ENCODE measurements at places on chromosomes 1 and 21.
A peak's percentile ranks its signal among the peaks of the same experiment; 100 is the strongest.

- no peaks in the 10 kb centered on the region for H3K36me3 ChIP-seq
- H3K27ac ChIP-seq: no peak overlapping the region
- no peaks in the 10 kb centered on the region for H3K4me1 ChIP-seq
- no peak for DNase-seq
These were observed 42.7 kb upstream of the GJB5 start for GRCh38 chr1:34712007-34712688.

DNA sequence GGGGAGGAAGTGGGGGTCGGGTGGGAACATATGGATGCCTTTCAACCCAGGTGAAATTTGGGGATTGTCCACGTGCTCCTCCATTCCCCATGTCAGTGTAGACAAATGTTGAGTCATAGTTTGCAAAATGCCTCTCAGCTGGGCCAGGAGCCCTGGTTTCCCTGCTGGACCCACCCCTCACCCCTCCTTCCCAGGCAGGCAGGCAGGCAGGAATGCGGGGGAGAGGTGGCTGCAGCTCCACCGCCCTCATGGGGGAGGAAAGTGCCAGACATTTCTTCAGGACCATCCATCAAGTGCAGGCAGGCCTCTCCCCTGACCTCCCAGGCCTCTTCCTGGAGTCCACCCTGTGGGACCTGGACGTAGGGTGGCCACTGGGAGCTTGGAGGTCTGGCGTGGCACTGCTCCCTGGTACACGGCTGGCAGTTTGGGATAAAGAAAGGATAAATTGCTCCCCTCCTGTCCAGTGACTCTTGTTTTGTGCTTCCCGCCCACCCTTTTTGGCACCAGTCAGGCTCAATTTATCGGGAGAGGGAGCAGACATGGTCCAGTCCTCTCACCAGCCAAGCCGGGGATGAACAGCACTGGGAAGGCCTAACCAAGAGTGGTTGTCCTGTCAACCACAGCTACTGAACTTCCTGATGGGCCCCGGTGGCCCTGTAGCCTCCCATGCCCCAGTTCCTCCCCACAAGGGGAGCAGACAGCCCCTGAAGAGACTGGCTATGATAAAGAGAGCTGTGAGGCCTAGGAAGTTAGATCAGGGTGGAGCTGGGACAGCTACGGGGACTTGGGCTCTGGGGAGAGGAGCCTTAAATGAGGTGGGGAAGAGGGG lies 18.9 kb downstream of the NPR1 start:
- H3K36me3 ChIP-seq: no peaks in the 10 kb centered on the region
- no peak overlapping the region for H3K27ac ChIP-seq
- H3K4me1 ChIP-seq: no peaks in the 10 kb centered on the region
- peak overlapping the region; percentile 30 for H3K4me3 ChIP-seq
- peaks cover 5% of the 10 kb centered on the region for H3K27me3 ChIP-seq
- DNase-seq: no peak

- peaks cover 3% of the 10 kb centered on the region for H3K36me3 ChIP-seq
- H3K4me3 ChIP-seq: peak overlapping the region; percentile 88
- peak overlapping the region; percentile 96 for H3K27ac ChIP-seq
- H3K27me3 ChIP-seq: no peaks in the 10 kb centered on the region
- H3K4me1 ChIP-seq: peaks cover 10% of the 10 kb centered on the region
- no peak for DNase-seq
These were observed 26.7 kb downstream of the MIA3 start for GRCh38 chr1:222644636-222644980.

DNA sequence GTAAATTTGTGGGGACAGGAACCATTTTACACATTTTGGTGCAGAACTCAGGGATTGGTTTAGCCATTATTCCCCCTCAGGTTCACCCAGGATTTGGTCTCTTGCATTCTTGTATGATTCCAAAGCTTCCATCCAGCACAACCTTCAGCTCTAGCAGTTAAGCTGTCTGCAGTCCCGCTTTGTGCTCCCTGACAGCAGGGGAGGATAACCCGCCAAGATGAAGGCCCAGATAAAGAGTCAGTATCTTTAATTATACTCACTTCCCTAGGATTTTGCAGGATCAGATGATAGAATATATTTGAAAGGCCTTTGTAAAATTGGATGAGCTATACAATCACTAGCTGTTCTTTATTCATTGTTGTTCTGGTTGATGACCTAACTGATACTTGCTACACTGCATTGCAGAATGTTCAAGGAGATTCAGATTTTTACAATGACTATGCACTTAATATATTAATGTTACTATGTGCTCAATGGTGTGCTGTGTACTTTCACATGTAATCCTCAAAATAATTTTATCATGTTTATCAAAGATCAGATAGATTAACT lies 49.8 kb downstream of the SLC16A1 start:
- H3K4me1 ChIP-seq: peaks cover 5% of the 10 kb centered on the region
- H3K36me3 ChIP-seq: no peaks in the 10 kb centered on the region
- no peak overlapping the region for H3K4me3 ChIP-seq

DNA sequence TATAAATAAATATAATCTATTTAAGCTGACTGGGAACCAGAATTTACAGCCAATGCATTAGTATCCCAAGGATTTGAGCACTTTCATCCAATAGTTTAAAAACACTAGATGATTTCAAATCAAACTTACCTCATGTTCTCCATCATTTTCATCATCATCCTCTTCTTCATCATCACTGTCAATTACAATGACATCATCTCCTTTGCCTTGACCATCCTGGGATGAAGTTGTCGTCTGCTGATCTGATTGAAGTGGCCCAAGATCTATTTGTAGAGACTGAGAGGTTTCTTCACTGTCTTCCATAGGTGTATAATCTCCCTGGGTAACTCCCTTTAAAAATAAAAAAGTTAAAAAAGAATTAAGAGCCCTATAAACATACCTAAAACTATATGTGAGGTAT lies 47.7 kb downstream of the TPR start:
- H3K27me3 ChIP-seq: no peaks in the 10 kb centered on the region
- peaks cover 30% of the 10 kb centered on the region for H3K36me3 ChIP-seq
- DNase-seq: no peak
- H3K27ac ChIP-seq: no peak overlapping the region

- peaks cover 23% of the 10 kb centered on the region for H3K27me3 ChIP-seq
- DNase-seq: no peak
- no peaks in the 10 kb centered on the region for H3K4me1 ChIP-seq
- peaks cover 3% of the 10 kb centered on the region for H3K36me3 ChIP-seq
These were observed 105.0 kb downstream of the MATN1 start for GRCh38 chr1:30618335-30618747.

GRCh38 chr1:185068341-185068740 lies 23.0 kb downstream of the RNF2 start:
- H3K4me1 ChIP-seq: peaks cover 33% of the 10 kb centered on the region
- no peaks in the 10 kb centered on the region for H3K27me3 ChIP-seq
- peaks cover 27% of the 10 kb centered on the region for H3K36me3 ChIP-seq
- H3K27ac ChIP-seq: no peak overlapping the region
- no peak overlapping the region for H3K4me3 ChIP-seq
- no peak for DNase-seq

DNA sequence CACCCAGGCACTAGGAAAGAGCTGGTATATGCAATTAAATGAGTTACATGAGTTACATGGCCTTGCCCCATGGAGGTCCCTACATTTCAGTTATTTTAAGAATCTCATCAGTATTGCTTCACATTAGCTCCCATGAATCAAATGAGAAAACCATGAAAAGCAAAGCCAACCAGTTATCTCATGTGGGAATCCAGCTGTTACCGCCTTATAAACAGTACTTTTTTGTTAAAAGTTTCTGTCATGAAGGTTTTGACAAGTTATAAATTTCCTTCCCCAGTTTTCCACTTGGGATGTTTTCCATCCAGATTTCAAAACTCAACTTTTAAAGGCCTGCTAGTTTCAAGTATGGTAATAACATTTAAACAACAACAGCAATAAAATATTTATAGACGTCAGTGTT lies 544.8 kb downstream of the NUF2 start:
- H3K27me3 ChIP-seq: no peaks in the 10 kb centered on the region
- no peak overlapping the region for H3K27ac ChIP-seq
- H3K36me3 ChIP-seq: no peaks in the 10 kb centered on the region
- H3K4me1 ChIP-seq: no peaks in the 10 kb centered on the region

DNA sequence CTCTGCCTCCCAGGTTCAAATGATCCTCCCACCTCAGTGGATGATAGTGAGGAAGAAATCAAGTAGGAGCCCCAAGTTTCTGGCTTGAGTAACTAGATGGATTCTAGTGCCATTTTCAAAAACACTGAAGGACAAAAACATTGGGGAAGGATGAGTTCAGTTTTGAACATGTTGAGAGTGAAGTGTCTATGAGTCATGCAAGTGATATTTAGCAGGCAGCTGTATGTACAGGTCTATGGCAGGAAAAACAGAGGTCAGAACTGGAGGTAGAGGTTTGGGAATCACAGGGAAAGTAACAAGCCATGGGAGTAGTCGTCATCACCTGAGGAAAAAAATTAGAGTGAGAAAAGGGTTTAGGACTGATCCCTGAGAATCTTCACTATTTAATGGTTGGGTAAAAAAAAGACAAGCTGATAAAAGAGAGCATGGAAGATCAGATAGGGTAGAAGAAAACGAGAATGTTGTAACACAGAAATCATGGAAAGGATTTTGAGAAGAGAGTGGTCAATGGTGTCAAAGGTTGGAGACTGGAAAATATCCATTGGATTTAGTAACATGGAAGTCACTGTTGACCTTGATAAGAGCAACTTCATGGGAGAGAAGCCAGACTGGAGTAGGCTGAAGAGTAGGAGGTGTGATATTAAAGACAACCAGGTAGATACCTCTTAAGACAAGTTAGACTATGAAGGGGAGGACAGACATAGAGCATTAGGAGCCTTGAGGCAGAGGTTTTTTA lies 53.1 kb downstream of the DIPK1A start:
- peak overlapping the region; percentile 2 for H3K27ac ChIP-seq
- DNase-seq: no peak
- no peaks in the 10 kb centered on the region for H3K27me3 ChIP-seq
- H3K36me3 ChIP-seq: peaks cover 23% of the 10 kb centered on the region
- peaks cover 28% of the 10 kb centered on the region for H3K4me1 ChIP-seq

DNA sequence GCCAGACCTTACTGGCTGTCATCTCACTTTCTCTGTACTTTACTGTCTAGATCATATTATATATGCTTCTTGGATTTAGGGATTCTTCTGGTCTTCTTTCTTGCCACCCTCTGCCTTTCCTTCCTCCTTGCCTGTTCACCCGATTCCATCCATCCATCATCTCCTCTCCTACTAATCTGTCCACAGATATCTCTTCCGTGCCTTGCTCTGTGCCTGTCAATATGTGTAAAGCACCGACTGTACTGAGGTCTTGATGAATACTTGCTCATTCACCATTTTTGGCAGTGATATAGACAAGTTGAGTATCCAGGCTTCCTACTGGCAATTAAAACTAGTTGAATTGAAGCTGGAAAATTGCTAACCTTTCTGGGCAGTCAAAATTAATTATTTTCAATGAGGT lies 8.1 kb downstream of the FMN2 start:
- H3K27ac ChIP-seq: no peak overlapping the region
- no peaks in the 10 kb centered on the region for H3K36me3 ChIP-seq
- no peaks in the 10 kb centered on the region for H3K4me1 ChIP-seq
- H3K27me3 ChIP-seq: peaks cover 7% of the 10 kb centered on the region

GRCh38 chr1:153801786-153802697 lies 26.8 kb downstream of the SLC27A3 start:
- DNase-seq: no peak
- peaks cover 22% of the 10 kb centered on the region for H3K4me1 ChIP-seq
- no peaks in the 10 kb centered on the region for H3K27me3 ChIP-seq
- H3K4me3 ChIP-seq: no peak overlapping the region

GRCh38 chr1:2318314-2319278 lies 72.8 kb downstream of the MORN1 start:
- H3K4me3 ChIP-seq: no peak overlapping the region
- H3K27me3 ChIP-seq: peaks cover 6% of the 10 kb centered on the region
- no peak overlapping the region for H3K27ac ChIP-seq
- no peak for DNase-seq

- DNase-seq: no peak
- peak overlapping the region; percentile 3 for H3K4me3 ChIP-seq
- H3K4me1 ChIP-seq: peaks cover 6% of the 10 kb centered on the region
- H3K27me3 ChIP-seq: no peaks in the 10 kb centered on the region
These were observed 13.0 kb downstream of the GOLPH3L start for GRCh38 chr1:150683914-150684313.

DNA sequence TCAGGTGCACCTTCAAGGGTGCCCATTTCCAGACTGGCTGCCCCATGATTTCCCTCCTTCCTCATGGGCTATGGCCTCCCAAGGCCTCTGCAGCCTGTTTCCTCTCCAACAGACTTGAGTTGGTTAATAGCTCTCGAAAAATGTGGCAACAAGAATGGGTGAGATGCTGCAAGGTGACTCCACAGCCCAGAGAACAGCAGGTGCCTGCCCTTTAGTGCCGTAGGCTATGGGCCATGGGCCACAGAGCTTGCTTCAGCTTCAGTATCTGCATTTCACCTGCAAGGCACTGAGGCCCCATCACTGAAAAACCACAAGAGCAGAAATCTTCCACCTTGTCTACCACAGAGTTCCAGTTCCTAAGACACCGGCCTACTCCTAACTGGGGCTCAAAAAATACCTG lies 122.0 kb downstream of the ETS2 start:
- H3K27ac ChIP-seq: no peak overlapping the region
- peaks cover 2% of the 10 kb centered on the region for H3K36me3 ChIP-seq
- H3K27me3 ChIP-seq: peaks cover 7% of the 10 kb centered on the region
- no peak overlapping the region for H3K4me3 ChIP-seq
- no peak for DNase-seq

GRCh38 chr1:2059290-2059953 lies 9.2 kb downstream of the PRKCZ start:
- H3K4me1 ChIP-seq: no peaks in the 10 kb centered on the region
- H3K36me3 ChIP-seq: peaks cover 26% of the 10 kb centered on the region
- no peaks in the 10 kb centered on the region for H3K27me3 ChIP-seq

DNA sequence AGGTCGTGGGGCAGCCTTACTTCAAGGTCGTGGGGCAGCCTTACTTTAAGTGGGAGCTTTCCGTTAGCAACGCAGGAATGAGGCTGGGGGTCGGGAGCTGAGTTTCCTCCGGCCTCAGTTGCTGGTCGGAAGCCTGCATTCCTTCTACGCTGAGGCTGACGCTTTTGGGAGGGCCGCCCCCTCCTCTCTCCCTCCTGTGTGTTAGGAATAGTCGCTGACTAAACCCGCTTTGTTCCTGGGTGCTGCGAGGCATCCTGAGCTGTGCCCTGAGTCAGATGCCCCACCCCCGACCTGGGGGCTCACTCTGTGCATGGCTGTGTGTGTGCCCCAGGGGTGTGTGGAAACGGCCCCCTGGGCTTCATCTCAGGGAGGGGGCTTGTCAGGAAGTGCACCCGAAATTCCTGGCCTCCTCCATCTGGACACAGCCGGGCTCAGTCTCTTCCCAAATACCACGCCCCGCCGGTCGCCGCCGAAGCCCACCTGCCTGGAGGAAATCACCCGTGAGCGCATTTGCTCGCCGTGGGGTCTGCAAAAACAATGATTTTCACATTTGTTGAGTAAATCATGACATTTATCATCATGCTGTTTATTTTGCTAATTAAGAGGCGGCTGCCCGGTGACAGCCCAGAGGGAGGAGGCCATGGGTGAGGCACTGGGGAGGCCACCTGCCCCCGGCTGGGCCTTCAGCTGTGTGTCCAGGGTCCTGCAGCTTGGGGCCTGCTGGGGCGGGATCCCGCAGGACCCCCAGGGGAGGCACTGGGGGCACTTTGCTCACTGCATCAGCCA lies 121.4 kb downstream of the PRDM16 start:
- DNase-seq: no peak
- H3K36me3 ChIP-seq: no peaks in the 10 kb centered on the region
- no peaks in the 10 kb centered on the region for H3K4me1 ChIP-seq
- H3K27me3 ChIP-seq: peaks cover 3% of the 10 kb centered on the region
- no peak overlapping the region for H3K27ac ChIP-seq
- no peak overlapping the region for H3K4me3 ChIP-seq

- H3K4me1 ChIP-seq: peaks cover 37% of the 10 kb centered on the region
- no peak for DNase-seq
- no peak overlapping the region for H3K27ac ChIP-seq
- peaks cover 3% of the 10 kb centered on the region for H3K36me3 ChIP-seq
These were observed 179.9 kb upstream of the ZC3H12A start for GRCh38 chr1:37294529-37294928.
